ENCODE measurements at places on chromosomes 13 and 19.

DNA sequence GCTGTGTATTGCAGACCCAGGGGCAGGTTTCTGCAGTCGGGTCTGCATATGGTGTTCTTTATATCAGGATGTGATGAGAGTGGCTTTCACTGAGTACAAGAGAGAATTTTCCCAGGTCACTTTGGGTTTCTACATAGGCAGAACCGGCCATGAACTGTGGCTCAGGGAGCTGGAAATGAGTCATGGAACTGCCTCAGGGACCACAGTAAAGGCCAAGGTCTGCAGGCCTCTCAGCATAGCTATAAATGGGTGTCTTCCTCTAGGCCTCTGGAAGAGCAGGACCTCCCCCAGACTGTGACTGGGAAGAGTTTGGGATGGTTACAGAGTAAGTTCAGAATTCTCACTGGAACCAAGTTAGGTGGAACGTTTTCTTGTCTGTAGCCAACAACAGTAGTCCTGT lies 51.8 kb upstream of the ZNF681 start:
- DNase-seq, result no peak

- no peak for DNase-seq
These were observed 8.3 kb downstream of the ZNF554 start for GRCh38 chr19:2827840-2828489.

DNA sequence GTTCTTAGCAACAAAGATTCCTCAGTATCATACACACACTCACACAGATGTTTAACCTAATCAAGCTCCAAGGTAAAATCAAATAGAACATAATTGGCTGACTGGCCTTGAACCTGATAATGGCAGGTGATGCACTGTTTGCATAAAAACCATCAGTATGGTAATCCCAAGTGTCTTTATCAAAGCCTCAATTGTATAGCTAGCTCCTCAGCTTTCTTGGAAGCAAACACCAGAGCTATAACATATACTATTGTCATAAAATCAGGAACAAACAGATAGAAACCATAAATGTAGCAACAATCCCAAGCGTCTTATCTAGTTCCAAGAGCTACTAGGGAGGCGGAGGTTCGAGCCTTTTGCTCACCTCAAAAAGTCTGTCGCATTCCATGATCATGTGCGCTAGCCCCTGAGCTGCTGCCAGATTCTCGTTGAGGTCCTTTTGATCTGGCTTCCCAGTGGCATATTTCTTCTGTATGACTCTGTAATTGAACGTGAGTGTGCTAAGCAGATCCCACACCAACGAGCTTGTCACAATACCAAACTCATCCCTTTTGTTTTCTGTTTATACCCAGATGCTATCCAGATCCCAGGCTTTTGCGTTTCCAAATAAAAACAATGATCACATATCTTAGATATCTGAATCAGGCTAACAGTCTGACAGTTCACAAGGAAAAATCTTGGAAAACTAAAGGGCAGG lies 95.3 kb downstream of the KL start:
- no peak for DNase-seq

- peak; percentile 17 for DNase-seq
These were observed 2.2 kb downstream of the UPF3A start for GRCh38 chr13:114283576-114283975.

GRCh38 chr19:28313633-28314032 lies 899.3 kb downstream of the UQCRFS1 start:
- no peak for DNase-seq

- no peak for DNase-seq
These were observed 69.2 kb downstream of the ERICH6B start for GRCh38 chr13:45546410-45546765.

DNA sequence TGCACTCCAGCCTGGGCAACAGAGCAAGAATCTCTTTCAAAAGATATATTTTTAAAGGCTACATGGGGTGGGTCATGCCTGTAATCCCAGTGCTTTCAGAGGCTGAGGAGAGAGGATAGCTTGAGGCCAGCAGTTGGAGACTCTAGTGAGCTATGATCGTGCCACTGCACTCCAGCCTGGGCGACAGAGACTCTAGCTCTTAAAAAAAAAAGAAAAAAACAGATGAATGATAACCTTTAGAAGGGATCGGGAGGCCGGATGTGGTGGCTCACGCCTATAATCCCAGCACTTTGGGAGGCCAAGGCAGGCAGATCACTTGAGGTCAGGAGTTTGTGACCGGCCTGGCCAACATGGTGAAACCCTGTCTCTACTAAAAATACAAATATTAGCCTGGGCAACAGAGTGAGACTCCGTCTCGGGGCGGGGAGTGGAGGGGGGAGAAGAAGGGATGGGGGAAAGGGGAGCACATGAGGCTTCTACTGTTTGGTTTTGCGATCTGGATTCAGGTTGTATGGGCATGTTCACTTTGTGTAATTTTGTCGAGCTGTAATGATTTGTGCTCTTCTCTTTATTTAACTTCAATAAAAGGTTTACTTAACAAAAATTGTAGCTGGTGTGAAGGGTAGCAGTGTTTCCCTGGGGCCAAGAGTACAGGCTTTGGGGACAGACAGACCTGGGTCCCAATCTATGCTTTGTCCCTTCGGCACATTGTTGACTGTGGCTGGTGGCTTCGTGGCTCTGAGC lies 1.1 kb upstream of the PSMC4 start:
- DNase-seq, result no peak

DNA sequence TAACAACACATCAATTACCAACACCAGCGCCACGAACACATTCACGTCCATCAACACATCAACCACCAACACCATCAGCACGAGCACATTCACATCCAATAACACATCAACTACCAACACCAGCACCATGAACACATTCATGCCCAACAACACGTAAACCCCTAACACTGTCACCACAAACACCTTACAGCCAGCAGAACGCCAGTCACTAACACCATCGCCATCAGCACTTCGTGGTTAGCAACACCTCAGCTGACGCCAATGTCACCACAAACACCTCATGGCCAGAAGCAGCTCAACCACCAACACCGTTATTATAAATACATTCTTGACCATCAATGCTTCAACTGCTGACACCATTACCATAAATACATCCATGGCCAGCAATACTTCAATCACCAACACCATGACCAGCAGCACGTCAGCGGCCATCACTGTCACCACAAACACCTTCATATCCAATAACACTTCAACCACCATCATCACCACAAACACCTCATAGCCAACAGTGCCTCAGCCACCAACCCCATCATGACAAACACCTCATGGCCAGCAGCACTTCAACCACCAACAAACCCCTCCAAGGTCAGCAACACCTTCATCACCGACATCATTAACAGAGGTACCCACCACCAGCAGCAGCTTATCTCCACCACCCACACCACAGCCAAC lies 9.4 kb downstream of the FCER2 start:
- no peak for DNase-seq

DNA sequence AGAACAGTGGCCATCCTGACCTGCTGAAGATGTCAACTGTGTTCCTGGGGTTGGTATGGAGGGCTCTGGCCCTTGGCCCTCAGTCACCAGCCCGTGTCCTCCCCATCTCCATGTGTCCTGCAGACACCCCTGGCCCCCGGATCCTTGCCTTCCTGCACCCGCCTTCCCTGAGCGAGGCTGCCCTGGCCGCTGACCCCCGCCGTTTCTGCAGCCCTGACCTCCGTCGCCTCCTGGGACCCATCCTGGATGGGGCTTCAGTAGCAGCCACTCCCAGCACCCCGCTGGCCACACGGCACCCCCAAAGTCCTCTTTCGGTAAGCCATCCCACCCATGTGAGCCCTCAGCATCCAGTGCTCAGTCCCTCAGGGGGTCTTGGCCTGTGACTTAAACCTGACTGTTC lies 24.8 kb downstream of the HIF3A start:
- DNase-seq, result no peak

All from AML-193 (cell line).